ENCODE measurements at places on chromosomes 3 and 15. TPM values are rescaled to one million over a fixed set of nuclear protein-coding genes. Genes with fewer than 3 reads are reported as not detected.

Gene CD200
- 12.2 TPM for total RNA-seq

Gene DAG1
- total RNA-seq: 32.9 TPM

Gene THRB
- total RNA-seq: 18.1 TPM

Gene SNTN
- not detected for total RNA-seq

Gene DAPK2
- total RNA-seq: 9.7 TPM

Gene RCN2
- total RNA-seq: 46.0 TPM

Gene VGLL3
- total RNA-seq: 53.1 TPM

Gene SLC9A9
- total RNA-seq: 35.2 TPM

DNA sequence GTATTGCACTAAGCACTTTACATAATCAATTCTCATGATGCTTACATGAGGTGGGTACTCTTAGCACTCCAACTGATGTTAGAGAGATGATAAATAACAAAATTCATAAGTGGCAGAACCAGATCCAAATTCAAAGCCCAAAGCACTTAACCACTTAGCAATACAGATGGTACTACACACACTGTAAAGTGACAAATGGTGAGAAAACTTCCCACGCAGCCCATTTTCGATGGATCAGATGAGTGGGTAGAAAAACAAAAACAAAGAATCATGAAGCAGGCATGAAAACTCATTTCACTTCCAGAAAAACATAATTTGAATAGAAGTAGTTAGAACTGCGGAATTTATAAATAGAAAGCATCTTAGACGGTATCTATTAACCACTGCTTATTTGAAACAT, 66.2 kb downstream of the FRMD4B start:
- DNase-seq: no peak

DNA sequence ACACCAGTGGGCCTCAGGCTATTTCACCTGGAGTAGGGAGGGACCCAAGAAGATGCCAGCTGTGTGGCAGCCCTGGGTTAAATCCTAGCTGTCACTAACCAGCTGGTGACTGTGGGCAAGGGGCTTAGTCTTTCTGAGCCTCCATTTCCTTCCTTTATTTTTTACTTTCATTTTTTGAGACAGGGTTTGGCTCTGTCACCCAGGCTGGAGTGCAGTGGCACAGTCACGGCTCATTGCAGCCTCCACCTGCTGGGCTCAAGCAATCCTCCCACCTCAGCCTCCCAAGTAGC, 108.0 kb upstream of the SMAD3 start:
- no peak for DNase-seq

DNA sequence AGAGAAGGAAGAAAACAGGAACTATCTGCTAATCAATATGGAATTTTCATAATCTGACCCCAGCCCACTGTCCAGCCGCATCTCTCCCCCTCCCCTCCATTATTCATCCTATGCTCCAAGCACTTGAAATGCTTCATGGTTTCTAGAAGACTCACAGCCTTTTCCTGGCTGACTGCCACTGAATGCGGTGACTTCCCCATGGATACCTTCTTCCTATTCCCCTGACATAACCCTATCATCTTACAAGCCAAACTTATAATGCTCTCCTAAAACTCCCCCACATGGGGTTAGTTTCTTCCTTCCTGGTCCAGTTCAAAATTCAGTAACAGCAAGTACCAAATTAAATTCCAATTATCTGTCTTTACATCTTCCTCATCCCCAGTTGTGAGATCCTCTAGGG, 31.2 kb upstream of the PTX3 start:
- DNase-seq: no peak

DNA sequence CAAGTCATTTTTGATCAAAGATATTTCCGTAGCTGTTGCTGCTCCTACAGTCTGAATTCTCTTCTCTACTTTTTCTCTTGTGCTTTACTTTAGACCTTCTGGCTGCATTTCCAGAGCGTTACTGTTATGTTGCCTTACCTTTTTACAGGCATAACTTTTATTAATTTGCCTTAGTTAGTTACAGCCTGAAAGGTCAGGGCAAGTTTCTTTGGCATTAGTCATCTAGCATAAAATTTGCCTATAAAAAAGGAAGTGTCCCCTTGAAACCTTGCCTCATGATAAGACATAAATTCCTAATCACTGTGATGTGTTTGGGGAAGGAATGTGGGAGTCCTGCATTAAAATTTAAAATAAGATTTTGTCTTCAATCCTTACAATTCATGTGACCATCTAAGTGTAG, 618.5 kb downstream of the NR2F2 start:
- DNase-seq: no peak

- DNase-seq: no peak
Observed at GRCh38 chr15:91426412-91426811, 326.4 kb downstream of the SV2B start.

DNA sequence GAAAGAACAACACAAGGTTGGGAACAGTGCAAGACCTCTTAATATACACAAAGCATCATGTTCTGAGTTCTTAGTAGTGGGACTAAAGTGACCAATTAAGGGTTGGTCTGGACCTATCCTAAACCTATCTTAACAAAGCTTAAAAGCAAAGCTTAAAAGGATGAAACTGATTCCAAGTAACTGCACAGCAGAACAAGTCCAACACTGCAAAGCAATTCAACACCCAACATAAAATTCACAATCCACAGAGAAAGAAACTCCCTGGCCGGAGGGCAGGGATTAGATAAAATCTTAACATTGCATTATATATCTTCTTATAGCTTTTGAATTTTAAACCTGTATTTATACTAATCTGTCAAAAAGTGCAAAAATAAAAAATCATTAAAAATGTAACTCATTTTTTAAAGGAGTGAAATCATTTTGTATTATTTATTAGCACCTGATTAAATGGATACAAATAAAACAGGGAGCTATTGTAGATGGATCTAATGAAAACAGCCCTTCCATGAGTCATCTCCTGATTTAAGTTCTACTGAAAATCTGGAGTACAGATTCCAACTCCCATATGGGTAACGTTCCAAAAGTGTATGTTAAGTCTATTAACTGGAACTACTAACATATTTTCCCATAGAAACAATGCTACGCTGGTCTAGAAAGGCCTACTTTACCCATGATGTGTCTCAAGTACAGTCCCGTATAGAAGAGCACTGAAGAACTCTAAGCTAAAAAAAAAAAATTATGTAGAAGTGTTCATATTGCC, 34.9 kb downstream of the PIK3R4 start:
- DNase-seq: peak; percentile 88

DNA sequence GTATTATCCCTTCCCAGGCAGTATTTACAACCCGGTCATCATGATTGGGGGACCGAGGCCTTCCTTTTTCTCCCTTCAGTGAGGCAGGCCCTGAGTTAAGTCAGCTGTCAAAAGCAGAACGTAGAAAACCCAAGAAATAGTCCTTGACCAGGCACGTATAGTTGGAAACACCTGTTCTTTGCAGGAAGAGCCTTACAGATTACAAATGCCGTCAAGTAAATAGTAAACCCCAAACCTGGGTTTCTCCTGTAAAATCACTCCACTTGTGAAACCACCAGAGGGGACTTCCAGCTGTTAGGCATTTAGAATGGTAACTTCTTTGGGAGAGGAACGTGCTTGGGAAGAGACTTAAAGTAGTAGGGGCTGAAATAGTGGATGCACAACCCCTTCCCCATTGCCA, 1.0 kb upstream of the BTBD1 start:
- DNase-seq: no peak

- DNase-seq: no peak
Observed at GRCh38 chr3:29440413-29441305, 159.8 kb downstream of the RBMS3 start.

- DNase-seq: no peak
Observed at GRCh38 chr3:58962040-58962651, 87.7 kb downstream of the CFAP20DC start.

DNA sequence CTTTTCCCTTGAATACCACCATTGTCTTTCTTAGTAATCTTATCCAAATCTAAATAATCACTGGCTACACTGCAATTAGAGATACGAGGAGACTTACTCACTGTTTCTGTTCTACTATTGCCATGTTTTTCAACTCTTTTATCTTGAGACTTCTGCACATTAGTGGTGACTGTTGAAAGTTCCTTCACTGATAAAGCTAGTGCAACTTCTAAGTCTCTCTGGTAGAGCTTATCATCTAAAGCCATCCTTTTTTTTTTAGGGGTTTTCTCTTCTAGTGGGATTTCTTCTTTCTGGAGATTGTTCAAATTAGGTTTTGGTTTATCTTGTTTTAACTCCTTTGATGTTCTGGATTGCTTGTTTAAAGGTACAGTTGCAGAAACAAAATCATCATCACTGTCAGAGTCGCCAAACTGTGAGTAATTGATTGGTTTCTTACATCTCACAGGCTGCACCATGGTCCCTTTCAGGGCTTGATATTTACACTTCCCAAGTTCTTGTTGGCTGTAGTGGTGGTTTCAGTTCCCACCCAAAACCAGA, 37.7 kb downstream of the NCK1 start:
- no peak for DNase-seq

DNA sequence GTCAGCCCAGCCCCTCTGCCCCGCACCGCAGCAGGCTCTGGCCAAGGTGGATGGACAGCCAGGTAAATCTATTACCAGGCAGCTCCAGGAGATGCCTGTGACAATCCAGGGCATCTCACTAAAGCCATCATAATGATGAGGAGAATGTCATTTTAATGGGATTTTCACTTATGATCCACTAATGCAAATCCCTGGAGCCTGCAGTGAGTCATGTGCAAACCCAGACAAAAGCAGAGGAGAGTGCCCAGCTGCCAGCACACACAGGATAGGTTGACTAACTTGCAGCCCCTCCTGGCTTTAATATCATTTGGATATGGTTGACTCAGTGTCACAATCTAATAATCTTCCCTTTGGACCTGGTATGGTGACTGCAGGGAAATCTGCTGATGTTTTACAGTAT, 206.9 kb upstream of the TRIM42 start:
- DNase-seq: no peak

- peak; percentile 47 for DNase-seq
Observed at GRCh38 chr3:146178006-146178689, 17.2 kb upstream of the PLOD2 start.

- no peak for DNase-seq
Observed at GRCh38 chr3:138371070-138371965, 22.9 kb downstream of the MRAS start.

GRCh38 chr3:187006864-187007630, 76.7 kb downstream of the ST6GAL1 start:
- no peak for DNase-seq

GRCh38 chr3:156997351-156997750, 162.6 kb downstream of the CCNL1 start:
- DNase-seq: no peak

Data from skin of body (tissue), 3 donors.